ENCODE measurements at places on chromosomes 7 and 10.

GRCh38 chr10:108716352-108716751 is 1207.0 kb downstream of the XPNPEP1 start:
- no peak for DNase-seq

DNA sequence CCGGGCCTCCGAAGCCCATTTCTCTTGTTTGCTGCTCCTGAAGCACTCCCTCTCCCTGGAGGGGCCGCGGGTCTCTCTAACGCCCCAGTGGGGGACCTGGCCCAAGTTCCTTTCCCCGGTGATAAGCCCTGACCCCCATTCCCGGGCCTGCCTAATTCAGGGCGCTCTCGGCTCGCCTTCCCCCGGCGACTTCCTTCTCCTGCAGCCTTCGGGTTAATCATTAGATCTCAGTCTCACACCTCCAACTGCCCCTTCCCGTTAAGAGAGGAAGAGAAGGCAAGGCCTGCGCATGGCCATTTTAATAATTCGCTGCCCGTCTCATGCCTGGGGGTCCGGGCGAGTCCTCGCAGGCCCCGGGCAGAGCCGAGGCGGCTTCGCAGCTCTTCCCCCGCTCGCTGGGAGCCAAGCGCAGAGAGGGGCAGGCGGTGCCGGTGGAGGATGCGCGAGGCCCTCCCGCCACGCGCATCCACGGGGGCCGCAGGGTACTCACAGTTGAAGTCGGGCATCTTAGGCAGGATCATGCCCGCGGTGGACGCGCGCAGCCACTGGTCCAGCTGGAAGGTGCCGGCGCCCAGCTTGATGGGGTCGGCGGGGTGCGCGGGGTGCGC is 1.2 kb downstream of the MNX1 start:
- no peak for DNase-seq

DNA sequence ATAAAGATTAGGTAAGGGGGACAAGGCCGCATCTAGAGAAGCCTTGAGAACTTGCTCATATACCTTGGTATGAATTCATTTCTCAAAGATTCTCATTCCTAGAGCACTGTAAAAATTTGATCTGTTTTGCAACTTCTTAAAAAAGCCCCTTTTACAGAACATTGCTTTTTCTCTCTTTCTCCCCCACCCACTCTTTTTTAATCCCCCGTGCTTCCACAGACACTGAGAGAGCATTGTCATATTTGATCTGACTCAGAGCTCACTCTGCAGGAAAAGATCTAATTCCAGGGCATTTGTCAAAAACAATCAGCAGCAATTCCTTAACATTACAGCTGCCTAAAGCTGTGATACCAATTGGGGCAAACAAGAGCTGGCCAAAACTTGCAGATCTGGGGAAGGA is 92.0 kb downstream of the ARHGAP22 start:
- DNase-seq, result no peak

DNA sequence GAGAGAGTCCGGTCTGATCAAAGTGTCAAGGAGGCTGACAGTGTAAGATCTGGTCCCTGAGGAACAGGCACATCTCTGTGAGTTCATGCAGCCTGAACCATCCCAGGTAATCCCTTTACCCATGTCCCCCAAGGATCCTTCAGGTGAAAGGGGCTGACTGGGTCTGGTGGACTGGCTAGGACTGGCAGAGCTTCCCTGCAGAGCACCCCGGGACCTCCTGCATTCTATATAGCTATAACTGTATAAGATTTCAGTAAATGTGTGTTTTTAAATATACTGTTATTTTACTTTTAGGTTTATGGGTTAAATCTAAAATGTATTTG is 246.8 kb downstream of the ELMO1 start:
- DNase-seq, result no peak

- no peak for DNase-seq
Measured at GRCh38 chr10:23918090-23918723, 290.7 kb upstream of the KIAA1217 start.

DNA sequence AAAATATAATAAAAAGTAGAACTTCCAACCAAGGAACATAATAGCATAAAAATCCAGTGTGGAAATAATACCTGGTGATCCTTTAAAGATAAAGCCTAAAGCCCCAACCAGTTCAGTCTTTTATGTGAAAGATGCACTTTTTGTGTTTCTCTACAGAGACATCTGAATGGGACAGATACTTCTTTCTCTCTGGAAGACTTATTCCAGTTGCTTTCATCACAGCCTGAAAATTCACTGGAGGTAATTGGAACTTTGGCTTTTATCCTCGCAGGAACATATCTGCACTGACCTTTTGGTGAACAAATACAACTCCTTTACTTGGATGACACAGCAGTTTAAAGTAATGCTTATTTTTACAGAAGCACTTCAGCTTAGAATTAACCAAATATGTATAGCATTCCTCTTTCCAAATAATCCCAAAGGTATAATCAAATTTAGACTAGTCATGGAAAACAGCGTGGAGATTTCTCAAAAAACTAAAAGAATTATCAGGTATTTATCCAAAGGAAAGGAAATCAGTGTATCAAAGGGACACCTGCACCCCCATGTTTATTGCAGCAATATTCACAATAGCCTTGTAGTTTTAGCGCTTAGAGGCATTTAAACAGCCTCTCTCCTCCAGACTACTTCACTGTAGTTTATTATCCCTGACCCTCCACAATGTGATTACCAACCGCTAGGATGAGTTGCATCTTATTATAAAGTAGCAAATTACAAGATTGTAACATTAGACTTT is 16.8 kb downstream of the HNRNPA2B1 start:
- DNase-seq, result no peak

GRCh38 chr7:38881947-38882684 is 26.9 kb downstream of the VPS41 start:
- no peak for DNase-seq

DNA sequence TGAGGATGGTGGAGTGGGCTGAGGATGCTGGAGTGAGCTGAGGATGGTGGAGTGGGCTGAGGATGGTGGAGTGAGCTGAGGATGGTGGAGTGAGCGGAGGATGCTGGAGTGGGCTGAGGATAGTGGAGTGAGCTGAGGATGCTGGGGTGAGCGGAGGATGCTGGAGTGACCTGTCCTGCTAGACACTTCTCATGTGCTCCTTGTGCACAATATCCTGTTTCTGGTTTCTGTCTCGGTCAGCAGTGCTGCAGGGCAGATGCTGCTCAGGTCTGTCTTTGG is 29.2 kb downstream of the ANXA8 start:
- no peak for DNase-seq
